Muscle of leg (tissue), 16 donors: ENCODE measurements at places on chromosomes 5 and 9. TPM values are rescaled to one million over a fixed set of nuclear protein-coding genes. Genes with fewer than 3 reads are reported as not detected.

The EDIL3 gene
- 16.6 TPM for polyA plus RNA-seq

The MUSK gene
- 13.0 TPM for polyA plus RNA-seq

The IFNA13 gene
- not detected for polyA plus RNA-seq

GRCh38 chr9:72773570-72773969, 179.3 kb downstream of the ALDH1A1 start:
- peak; percentile 24 for DNase-seq
